ENCODE measurements at places on chromosomes 6 and 20.

- DNase-seq = no peak
Observed at GRCh38 chr6:107535626-107536025, 45.7 kb downstream of the SOBP start.

DNA sequence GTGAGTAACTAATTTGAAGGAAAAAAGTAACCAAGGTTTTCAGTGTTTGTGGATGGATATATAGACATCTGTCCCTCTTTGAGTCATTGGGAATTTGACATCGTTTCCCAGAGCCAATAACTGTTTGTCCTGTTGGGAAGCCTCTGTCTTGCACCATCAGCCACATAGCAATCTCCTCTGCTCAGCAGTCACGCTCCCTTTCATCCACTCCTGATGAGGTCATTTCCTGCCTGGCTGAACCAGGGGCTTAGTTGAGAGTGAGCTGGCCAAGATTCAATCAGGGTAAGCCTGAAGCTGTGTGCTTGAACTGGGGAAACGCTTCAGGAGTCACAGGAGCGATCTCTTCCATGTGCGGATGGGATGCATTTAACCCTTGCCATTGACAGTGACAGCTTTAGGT lies 121.5 kb upstream of the FOXQ1 start:
- no peak for DNase-seq

- peak; percentile 11 for DNase-seq
Observed at GRCh38 chr6:36615018-36615761, 21.0 kb downstream of the SRSF3 start.

DNA sequence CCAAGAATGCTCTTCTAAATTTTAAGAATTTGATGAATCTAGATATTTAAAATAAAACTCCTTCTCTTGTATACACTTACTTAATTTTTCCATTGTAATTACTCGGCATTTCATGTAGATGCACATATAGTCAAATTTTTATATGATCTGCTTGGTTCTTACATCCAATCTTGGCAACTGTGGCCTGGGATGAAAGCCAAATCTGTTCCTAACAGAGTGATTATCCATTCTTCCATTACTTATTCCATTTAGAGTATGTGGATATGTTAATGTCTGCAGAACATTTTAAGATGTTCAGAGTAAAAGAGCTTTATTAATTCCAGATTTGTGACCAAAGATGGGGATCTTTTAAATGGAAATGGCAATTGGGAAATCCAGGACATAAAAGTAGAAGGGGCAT lies 144.1 kb upstream of the PDE7B start:
- no peak for DNase-seq

DNA sequence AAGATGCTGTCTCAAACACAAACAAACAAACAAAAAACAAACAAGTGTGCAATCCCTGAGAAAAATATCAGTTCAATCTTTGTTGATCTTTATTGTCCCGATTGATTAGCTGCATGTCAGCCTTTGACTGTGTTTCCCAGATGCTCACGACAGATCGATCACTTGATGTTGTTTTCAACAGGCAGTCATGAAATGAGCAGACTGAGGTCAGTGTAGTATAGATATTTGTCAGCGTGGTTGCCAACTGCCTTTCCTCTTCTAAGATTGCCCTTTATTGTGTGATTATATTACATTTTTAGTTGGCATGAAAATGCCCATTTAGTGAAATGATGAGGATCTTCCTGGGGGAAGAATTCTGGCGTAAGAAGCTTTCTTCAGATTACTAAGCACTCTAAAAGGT lies 25.6 kb downstream of the UTRN start:
- DNase-seq = no peak

- no peak for DNase-seq
Observed at GRCh38 chr20:9977629-9978028, 57.2 kb upstream of the ANKEF1 start.

DNA sequence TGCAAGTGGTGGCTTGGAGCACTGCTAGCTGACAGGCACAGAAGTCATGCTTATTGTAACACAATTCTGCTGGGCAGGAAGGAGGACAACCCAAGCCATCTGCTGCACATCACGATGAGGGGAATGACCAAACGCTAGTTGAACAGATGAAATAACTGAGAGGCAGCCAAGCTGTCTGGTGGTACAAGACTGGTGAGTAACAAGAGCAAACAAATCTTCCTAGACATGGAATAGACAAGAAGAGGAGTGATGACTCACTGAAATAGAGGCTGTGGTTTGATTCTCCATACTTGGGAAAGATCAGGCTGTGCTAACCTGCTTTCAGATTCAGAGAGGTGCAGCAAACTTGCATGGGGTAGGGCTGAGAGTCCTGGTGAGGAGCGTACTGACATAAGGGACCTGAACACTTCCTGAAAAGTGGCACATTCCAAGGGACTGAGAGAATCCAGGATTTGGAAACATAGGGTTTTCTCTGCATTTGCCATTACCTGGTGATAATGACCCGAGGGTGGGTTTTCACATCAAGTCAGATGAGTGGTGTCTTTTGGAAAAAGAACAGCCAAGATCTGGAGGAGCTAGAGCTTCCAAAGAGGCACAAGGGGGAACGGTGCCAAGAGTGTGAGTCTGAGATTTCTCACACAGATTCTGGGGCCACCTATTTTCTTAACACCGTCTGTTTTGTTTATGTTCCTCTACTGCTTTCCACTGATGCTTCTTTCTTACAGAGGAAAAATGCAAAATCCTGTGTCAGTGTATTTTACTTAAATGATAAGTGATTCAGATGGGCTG lies 60.0 kb downstream of the PRL start:
- no peak for DNase-seq

DNA sequence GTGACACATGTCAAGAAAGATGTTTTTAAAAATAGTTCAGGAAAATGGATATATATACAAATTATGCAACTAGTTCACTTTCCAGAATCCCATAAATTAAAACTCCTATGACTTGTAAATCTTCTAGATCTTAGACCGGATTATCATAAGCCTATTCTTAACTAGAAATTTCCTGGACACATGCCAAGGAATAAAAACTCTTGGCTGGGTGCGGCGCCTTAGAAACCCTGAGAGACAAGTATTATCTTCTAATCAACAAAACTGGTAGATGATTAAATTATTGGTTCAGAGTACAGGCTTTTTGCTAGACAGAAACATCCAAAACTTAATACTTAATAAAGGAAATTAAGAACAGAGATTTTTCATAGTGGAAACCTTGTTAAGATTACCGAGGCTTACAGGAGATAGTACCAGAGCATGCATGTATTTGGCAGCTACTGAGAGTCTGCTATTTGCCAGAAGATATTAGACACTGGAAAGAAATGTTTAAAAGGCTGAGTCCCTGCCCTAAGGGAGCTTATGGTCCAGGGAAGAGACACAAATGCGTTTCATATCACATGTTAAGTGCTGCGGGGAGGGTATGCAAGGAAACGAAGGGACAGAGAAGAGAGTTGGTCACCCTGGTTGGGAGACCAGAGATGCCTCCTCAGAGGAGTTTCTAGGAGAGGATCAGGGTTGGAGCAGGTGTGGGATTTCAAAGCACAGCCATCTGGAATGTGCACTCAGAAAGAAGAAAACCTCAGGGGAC lies 46.5 kb upstream of the IFNGR1 start:
- no peak for DNase-seq

- no peak for DNase-seq
Observed at GRCh38 chr20:58839474-58839874, 11.2 kb downstream of the GNAS-AS1 start.

DNA sequence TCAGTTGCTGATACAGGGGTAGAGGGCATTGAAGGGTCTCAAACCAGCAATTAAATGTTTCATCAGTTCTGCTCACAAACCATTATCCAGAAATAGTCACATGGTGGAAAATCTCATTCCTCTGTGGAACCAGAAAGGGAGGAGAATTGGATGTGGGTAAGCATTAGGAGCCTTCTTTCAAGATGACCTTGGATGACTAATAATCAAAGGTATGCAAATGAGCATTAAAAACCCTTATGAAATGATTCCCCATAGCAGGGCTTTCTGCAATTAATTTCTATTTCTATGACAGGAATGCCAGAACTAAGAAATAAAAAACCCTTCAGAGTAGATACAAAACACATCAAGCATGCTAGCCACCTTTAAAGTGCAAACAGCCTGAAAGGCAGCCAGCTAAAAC lies 37.4 kb upstream of the HCRTR2 start:
- DNase-seq = no peak

GRCh38 chr6:36755435-36756348 lies 58.1 kb downstream of the RAB44 start:
- DNase-seq = peak; percentile 46

DNA sequence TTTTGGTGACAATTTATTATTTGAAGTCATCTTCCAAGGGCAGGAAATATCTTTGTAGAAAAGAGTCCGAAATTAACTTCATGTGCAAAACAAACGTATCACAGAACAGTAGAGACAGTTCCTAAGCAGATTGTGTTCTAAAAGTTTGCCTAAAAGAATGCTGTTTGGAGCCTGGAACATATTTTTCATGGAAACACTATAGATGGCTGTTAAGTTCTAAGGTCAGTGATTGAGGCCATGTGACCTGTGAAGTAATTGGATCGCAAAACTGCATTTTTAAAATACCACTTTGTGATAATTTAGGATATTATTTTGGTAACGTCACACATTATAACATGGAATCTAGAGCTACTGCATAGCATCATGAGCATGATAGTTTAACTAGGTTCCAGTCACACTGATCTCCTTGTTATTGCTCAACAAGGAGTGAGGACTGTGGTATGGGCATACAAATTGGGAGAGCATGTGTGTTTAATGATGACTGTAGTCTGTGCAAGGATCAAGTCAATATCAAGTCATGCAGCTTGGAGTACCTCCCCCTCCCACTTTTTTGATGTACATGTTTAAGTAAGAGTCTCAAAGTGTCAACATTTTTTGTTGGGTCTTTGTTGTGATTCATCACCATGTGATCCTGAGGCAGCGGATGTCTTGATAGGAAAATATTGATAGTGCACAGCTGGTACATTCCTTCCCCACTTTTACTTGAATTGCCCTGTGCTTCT lies 609.3 kb upstream of the CITED2 start:
- DNase-seq = no peak

- no peak for DNase-seq
Observed at GRCh38 chr20:46028772-46029371, at the start of gene SLC12A5. TSS of gene SLC12A5 (plus strand) at chr20:46029215. CDS start at chr20:46029345, 130 bp downstream.

DNA sequence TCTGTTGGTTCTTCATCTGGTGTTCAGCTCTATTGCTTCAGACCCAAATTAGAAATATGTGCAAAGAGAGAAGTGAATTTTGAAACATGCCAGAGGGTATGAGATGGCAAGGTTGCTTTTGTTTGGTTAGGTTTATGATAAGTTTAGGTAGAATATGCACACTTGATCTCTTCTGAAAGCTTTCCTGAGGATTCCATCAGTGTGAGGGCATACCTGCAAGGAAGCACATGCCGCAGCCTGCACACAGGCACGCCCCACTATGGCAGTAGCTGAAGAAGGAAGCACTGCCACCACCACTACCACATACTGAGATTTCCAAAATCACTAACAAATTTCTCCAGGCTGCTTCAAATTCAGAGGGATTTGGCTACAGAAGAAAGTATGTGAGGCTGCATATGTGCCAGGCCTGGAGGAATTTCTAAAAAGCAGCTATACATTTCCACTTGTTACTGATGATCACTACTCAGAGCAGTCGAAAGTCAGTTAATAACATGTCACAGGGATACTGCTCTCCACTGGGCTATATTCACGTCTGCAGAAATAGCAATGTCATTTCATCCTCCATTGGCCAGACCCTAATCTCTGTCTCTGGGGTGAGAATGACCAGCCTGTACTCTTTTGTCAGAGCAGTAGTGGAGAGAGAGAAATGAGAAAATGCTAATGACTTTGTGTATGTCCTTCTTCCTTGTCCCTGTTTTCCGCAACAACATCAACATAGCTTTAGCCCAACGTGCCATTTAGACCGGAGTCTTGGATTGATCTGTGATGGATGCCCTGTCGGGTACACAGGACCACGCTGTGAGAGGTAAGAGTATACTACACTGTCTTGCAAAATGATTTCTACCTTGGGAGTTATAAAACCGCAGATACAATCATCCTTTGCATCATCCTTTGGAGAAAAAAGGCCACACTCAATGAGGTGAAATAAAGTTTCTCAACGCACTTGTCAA lies 396.7 kb downstream of the LAMA2 start:
- no peak for DNase-seq

- no peak for DNase-seq
Observed at GRCh38 chr6:6317386-6317785, 3.1 kb downstream of the F13A1 start.

DNA sequence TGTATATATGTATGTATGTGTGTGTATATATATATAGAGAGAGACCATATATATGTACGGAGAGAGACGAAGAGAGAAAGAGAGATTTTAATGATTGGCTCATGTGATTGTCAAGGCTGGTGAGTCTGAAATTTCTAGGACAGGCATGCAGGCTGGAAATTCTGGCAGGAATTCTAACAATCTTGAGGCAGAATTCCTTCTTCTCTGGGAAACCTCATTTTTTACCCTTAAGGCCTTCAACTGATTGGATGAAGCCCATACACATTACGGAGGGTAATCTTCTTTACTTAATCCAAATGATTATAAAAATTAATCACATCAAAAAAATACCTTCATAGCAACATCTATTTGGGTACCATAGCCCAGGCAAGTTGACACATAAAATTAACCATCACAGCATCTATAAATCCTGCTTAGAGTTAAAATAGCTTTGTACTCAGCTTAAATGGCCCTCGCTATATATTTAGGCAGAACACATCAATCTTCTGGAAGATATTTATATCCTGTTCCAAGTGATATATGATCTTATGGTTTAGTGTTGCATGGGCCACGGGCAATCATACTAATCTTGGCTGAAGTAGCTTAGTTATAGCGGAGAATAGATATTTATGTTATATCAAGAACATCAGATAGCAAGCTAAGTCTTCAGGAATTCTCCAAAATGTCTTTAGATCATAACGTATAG lies 36.6 kb downstream of the ABRACL start:
- no peak for DNase-seq

DNA sequence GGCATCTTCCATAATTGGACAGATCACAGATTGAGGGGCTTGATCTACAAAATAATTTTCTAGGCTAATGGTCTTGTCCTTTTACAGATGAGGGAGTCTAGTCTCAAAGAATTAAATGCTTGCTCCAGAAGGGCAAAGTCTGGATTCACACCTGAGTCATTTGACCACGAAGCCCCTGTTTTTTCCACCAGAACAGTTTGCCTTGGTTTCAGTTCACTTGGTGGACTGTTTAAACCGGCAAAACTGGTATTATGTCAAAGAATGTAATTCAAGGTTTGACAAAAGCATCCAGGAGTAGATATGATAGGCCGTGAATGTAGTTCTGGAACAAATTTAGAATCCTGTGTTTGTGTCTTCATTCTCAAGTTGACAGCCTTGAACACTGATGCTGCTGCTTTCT lies 3.3 kb downstream of the MYO6 start:
- no peak for DNase-seq

GRCh38 chr6:112760831-112761230 lies 413.7 kb downstream of the RFPL4B start:
- no peak for DNase-seq

- no peak for DNase-seq
Observed at GRCh38 chr6:6788394-6789032, 200.0 kb downstream of the LY86 start.
